Gastroesophageal sphincter (tissue), 4 donors: ENCODE measurements at places on chromosomes 7 and 10. TPM values are rescaled to one million over a fixed set of nuclear protein-coding genes. Genes with fewer than 3 reads are reported as not detected.

- ATAC-seq: no peak
Measured at GRCh38 chr7:1136841-1137516, 23.0 kb downstream of the ZFAND2A start.

- no peak for ATAC-seq
Measured at GRCh38 chr7:150948791-150949251, 29.3 kb downstream of the KCNH2 start.

- ATAC-seq: peak; percentile 94
Measured at GRCh38 chr10:116742367-116743265, at the start of gene HSPA12A. TSS of gene HSPA12A (minus strand) at chr10:116742566. CDS start at chr10:116742469, 97 bp downstream.

DNA sequence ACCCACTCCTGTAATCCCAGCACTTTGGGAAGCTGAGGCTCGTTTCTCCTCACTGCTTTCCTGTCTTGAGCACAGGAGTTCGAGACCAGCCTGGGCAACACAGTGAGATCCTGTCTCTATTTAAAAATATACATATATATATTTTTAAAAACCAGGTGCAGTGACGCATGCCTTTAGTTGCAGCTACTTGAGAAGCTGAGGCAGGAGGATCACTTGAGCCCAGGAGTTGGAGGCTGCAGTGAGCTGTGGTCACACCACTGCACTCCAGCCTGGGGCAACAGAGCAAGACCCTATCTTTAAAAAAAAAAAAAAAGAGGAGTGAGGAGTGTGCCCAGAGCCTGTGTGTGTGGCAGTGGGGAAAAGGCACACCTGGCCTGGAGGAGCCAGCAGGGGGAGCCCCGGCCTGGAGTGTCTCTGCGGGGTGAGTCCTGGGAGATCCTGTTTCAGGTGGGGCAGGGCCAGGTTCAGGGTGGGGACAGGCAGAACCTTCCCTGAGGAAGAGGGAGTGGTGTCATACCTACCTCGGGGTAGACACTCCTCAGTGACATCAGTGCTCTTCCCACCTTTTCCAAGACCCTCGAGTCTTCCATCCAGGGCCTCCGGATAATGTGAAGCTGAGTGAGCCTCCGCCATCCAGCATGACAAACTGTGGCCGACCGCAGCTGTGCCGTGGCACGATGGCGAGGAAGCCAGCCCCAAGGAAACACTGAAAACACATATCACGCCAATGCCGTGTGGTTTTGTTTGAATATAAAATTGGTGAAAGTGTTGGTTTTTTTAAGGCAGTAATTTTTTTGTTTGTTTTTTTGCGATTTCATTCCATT lies 9.0 kb upstream of the ARPC1B start:
- peak; percentile 58 for ATAC-seq

- no peak for ATAC-seq
Measured at GRCh38 chr7:24239260-24239659, 44.7 kb upstream of the NPY start.

DNA sequence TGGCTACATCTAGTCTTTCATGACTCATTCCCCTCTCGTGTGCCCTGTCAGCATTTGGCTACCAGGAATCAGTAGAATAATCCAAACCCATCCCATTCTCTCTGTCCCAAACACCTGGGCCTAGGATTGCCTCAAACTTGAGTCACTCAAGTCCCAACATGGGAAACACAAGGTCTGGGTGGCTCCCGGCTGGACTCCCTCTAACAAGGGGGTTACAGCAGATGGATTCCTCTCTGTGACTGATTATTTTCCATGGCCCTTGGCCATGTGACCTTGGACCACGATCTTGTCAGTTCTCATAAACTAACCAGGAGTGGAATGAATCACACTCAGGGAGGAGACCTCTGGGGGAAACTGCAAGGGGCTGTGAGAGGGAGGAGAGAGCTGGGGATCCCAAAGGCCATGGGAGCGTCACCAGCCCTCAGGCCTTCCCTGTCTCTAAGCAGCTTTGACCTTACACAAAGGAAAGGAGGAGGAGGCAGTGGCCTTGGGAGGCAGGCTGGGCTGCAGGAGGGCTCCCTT lies 533.1 kb downstream of the KCNMA1 start:
- ATAC-seq: peak; percentile 92

The HOGA1 gene
- 1.3 TPM for total RNA-seq

DNA sequence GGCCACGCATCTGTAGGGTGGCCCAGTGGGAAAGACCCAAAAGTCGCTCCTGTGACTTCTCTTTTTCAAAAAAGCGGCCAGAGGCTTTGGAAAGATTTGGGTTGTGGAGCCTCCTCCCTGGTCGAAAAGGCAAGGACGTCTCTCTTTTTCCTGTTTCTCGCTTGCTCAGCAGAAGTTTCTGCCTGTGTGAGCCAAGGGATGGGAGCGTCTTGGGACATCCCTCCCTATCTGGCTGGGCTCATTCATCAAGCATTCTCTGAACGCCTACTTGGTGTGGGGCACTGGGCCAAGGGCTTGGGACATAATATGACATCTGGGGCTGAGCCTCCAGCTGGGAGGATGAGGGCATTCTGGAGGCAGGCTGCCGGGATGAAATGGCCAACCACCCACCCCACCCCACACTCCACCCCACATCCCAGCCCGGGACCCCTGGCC lies 120.9 kb downstream of the C10orf105 start:
- ATAC-seq: peak; percentile 84

The TSPAN14 gene
- 23.3 TPM for total RNA-seq

DNA sequence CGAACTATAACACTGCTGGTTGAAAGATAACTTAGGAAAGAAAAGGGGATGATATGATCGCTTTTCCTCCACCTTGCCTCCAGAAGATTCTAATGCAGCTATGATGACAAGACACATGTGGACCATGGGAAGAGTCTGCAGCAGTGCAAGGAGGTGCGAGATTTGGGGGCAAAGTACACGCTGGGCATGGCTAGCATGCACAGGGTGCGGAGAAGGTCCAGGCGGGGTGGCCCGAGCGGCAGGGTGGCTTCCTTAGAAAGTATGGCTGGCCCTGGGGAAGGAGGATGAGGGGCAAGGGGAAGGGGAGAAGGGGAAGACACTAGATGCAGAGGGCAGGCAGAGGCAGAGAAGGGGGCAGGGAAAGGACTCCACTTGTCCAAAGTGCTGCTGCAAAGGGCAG lies 15.6 kb downstream of the ATXN7L1 start:
- ATAC-seq: no peak
